ENCODE measurements at places on chromosomes 3 and 15. TPM values are rescaled to one million over a fixed set of nuclear protein-coding genes. Genes with fewer than 3 reads are reported as not detected.
A peak's percentile ranks its signal among the peaks of the same experiment; 100 is the strongest.

PPP1R14D gene
- 1.3 TPM for total RNA-seq

TUSC7 gene
- not detected for total RNA-seq

ROBO2 gene
- total RNA-seq, result 1.3 TPM

NDN gene
- total RNA-seq, result 39.2 TPM

TTLL13 gene
- total RNA-seq, result not detected

TRPM1 gene
- total RNA-seq, result not detected

KY gene
- 1.2 TPM for total RNA-seq

DNA sequence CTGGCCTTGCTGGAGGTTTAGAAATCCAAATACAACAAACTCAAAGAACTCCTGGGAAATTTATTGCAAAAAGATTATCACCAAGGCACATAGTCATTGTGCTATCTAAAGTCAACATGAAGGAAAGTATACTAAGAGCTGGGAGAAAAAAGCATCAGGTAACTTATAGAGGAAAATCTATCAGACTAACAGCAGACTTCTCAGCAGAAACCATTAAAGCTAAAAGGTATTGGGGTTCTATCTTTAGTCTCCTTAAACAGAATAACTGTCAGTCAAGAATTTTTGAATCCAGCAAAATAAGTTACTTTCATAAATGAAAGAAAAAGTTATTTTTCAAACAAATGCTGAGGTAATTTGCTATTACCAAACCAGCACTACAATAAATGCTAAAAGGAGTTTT is 8.0 kb downstream of the OR5K3 start:
- no peak for DNase-seq

- no peak for DNase-seq
Observed at GRCh38 chr3:40097131-40098117, 212.1 kb upstream of the EIF1B start.

DNA sequence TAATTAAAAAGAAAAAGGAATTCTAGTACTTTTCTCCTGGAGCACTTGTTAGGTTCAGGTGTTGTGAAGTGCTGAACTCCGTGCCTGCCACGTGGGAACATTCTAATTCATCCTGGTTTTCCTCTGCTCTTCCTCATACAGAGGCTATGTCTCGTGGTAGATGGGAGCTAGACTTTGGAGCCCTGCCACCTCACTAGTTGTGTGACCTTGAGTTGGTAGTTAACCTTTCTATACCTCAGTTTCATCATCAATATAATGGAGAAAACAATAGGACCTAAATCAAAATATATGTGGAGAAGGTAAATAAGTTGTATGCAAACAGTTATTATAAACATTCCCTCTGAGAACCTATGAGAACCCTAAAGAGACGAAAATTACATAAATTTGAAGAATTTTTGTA is 10.6 kb downstream of the ALAS1 start:
- DNase-seq, result no peak

DNA sequence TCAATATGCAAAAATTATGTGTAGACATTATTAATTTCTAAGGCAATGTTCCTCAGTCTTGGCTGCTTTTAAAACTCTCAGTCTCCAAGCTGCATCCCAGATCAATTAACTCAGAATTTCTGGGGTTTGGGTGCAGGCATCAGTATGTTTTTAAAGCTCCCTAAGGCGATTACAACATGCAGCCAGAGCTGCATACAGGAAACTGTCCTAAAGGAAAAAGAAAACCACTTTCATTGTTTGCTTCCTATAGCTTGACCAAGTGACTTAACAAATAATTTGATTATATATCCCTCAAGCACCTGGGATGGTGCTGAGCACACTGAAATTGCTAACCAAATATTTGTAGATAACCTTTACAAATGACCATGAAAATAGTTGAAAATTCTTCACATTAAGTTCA is 194.7 kb downstream of the DTWD1 start:
- DNase-seq, result no peak

DNA sequence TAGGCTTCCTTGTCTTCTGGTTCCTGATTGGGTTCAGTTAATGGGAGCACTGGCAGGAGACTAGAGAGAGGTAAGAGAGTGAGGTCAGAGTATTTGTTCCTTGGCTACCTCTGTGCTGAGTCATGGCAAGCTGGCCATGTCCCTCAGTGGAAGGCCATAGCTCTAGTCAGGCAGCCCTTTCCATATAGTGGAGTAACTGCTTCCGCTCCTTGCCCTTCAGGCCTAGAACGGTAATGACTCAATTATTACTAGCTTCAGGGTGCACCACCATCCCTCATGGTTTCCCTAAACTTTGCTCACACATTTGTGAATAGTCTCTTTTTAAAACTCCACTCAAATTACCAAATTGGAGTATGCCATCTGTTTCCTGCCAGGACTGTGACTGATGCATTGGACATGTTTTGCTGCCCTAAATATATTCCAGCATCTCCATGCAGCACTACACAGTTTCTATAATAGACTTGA is 10.5 kb upstream of the ANO10 start:
- no peak for DNase-seq

- DNase-seq, result no peak
Observed at GRCh38 chr3:119140466-119140865, 5.5 kb upstream of the TEX55 start.

GRCh38 chr15:85456798-85457197 is 76.4 kb downstream of the AKAP13 start:
- no peak for DNase-seq

DNA sequence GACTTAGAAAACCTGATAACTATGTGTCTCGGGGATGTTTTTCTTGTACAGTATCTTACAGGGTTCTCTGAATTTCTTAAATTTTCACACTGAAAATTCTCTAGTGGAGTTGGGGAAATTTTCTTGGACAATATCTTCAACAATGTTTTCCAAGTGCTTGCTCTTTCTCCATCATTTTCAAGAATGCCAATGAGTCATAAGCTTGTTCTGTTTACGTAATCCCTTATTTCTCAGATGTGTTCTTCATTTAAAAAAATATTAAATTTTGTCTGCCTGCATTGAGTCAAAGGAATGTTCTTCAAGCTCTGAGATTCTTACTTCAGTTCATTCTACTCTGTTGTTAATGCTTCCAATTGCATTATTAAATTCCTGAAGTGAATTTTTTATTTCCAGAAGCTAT is 21.9 kb upstream of the PLSCR2 start:
- DNase-seq, result no peak

- no peak for DNase-seq
Observed at GRCh38 chr3:15305359-15305844, 27.0 kb downstream of the SH3BP5 start.

DNA sequence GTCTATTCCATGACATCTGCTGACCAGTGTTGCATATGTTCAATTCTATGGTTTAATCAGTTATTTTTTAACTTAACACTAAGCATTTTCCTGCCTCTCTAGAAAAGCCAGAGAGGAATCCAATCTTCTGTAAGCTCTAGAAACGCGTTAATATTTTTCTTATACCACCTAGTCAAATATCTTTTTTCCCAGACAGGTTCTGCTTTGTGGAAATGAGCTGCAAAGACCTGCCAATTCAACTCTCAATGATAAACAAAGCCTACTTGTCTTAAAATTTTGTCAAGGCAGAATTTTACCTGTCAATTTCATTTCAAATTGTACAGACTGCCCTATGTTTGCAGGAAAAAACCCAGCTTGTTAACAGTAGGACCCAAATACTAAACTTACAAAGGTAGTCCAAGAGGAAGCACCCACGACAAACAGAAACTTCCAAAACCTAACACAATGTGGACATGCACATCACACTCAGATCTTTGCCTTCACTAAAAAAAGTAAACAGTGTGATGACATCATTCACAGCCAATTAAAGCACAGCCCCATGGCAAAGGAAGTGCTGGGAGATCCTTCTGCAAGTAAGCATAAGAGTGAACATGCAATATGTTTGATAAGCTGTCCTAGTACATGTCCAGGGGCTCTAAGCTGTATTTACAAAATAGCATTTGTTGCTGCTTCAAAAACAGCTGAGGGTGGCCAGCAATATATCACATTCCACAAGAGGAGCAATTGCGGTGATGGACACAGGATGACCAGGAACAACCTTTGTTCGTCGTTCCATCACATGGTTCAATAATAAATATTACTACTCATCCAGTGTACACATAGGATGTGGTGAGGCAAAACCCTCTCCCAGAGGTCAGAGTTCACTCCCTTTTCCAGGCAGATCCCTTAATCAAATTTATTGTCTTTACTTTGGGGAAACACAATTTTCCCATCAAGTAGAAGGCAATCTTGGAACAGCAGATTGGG is 139.4 kb upstream of the TSC22D2 start:
- DNase-seq, result no peak

GRCh38 chr15:24224161-24224560 is 451.4 kb upstream of the NPAP1 start:
- DNase-seq, result no peak

DNA sequence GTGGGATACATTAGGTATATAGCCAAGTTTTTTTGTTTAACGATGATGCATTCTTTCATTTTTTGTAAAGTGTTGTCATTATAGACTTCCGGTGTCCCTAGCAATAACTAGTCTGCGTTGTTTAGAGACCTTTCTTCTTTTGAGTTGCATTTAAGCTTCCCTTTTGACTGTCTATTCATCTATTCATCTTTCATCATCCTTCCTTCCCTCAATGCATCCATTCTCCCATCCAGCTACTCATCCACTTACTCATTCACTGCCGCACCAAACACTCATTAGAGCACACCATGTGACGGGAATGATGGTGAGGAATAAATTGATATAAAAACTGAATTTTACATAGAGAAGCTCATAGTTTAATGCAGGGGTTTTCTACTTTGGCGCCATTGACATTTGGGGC is 32.9 kb downstream of the OR4F15 start:
- DNase-seq, result no peak

- no peak for DNase-seq
Observed at GRCh38 chr3:173939331-173939730, 541.8 kb downstream of the NLGN1 start.

GRCh38 chr3:145869958-145870357 is 291.0 kb downstream of the PLOD2 start:
- no peak for DNase-seq

- DNase-seq, result no peak
Observed at GRCh38 chr15:89196994-89197393, 24.4 kb downstream of the RLBP1 start.

GRCh38 chr3:186169379-186169778 is 60.5 kb upstream of the ETV5 start:
- DNase-seq, result no peak

GRCh38 chr3:5071061-5071460 is 51.0 kb upstream of the ARL8B start:
- no peak for DNase-seq

- DNase-seq, result no peak
Observed at GRCh38 chr3:150308481-150309256, 99.4 kb upstream of the TSC22D2 start.

DNA sequence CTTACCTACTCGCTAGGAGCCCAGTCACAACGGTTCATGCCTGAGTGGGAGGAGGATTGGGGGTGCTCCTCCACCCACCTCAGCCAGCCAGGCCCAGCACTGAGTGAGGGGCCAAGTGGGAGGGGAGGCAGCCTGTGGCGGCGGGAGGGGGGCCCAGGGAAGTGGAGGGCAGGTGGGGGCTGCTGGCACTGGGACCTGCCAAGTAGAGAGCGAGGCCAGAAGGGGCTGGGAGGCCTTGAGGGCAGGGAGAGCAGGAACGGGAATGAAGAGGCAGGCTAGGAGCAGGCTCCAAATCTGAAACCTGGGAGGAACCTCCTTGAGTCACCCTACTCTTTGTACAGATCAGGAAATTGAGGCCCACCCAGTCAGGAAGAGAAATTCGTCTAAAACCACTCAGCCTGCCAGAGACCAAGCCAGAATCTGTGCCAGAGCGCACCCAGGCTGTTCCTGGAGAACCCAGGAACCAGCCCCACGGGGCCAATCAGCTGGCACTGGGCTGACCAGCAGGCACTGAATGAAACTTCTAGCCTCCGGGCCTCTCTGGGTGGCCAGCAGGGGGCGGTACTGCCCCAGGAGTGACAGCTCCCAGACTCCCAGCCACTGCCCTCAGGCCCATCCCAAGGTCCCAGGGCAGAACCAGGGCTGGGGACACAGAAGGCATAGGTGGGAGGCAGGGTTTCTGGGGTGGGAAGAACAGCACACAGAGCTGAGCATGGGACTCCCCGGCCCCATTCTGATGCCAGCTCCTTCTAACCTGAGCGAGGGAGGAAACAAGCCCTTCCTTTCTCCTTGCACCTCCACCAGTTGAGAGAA is 14.8 kb upstream of the CYP11A1 start:
- peak; percentile 51 for DNase-seq
